ENCODE measurements at places on chromosomes 6 and 20. TPM values are rescaled to one million over a fixed set of nuclear protein-coding genes. Genes with fewer than 3 reads are reported as not detected.

DNA sequence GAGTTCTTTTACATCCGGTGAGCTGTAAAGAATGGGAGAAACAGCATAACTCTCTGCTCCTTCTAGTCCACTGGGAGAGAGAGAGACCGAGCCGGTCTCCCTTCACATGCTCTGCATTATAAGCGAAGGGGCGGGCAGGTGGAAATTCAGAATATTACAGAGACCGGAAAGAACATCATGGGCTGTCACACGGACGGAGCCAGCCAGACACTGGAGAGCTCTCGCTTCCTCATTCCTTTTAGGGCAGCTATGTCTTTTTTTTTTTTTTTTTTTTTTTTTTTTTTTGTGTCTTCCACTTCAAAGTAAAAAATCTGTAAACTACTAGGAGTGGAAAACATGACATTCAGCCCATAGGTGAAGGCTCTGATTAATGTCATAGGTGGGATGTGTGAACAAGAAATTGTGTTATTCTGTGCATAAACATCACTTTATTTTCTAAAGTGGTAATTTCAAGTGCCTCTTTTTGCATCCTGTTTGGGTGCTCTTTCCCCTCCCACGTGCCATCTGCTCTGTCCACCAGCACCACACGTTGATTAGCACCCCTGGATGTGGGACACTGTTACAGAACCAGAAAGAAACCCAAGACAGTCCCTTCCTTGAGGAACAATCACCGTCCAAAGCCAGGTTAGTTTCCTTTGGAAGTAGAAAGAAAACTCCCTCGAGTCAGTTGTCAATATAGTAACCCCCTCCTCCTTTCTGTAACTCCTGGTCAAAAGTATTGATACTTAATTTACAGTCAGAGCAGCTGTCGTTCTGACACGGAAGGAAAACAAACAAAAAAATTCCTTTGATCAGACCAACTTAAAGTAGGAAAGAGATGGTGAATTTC, at the start of gene TAGAP:
Gene TAGAP (minus strand): TSS at position 93 of the 829 bp plus-strand sequence. CDS start 845 bp downstream, outside the sequence.
- peaks cover 13% of the 10 kb centered on the region for H3K36me3 ChIP-seq
- peaks cover 47% of the 10 kb centered on the region for H3K4me1 ChIP-seq
- H3K4me3 ChIP-seq: peak within 1 kb of the TSS; percentile 96
- H3K27me3 ChIP-seq: no peaks in the 10 kb centered on the region

DNA sequence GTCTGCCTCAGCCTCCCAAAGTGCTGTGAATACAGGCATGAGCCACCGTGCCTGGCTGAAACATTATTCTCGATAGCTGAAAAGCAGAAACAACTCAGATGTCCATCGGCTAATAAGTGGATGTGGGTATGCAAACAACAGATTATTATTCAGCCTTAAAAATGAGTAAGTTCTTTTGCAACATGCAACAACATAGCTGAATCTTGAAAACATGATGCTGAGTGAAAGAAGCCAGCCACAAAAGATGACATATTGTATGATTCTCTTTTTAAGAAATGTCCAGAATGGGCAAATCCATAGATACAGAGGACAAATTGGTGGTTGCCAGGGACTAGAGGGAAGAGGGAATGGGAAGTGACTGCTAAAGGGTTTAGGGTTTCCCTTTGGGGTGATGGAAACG, 61.7 kb downstream of the RIOK1 start:
- H3K27ac ChIP-seq: no peak overlapping the region
- H3K4me3 ChIP-seq: no peak overlapping the region
- H3K27me3 ChIP-seq: peaks cover 48% of the 10 kb centered on the region
- H3K36me3 ChIP-seq: no peaks in the 10 kb centered on the region
- no peak for DNase-seq
- H3K4me1 ChIP-seq: peaks cover 2% of the 10 kb centered on the region

- no peaks in the 10 kb centered on the region for H3K4me1 ChIP-seq
- peaks cover 10% of the 10 kb centered on the region for H3K27me3 ChIP-seq
- no peaks in the 10 kb centered on the region for H3K36me3 ChIP-seq
- no peak overlapping the region for H3K27ac ChIP-seq
- DNase-seq: no peak
- H3K4me3 ChIP-seq: no peak overlapping the region
Observed at GRCh38 chr6:161383951-161384350, 110.1 kb upstream of the AGPAT4 start.

- H3K27me3 ChIP-seq: no peaks in the 10 kb centered on the region
- no peak for DNase-seq
- H3K4me1 ChIP-seq: peaks cover 26% of the 10 kb centered on the region
- peaks cover 3% of the 10 kb centered on the region for H3K36me3 ChIP-seq
- peak overlapping the region; percentile 94 for H3K27ac ChIP-seq
- H3K4me3 ChIP-seq: peak overlapping the region; percentile 78
Observed at GRCh38 chr6:30533460-30534294, 22.6 kb downstream of the GNL1 start.

GRCh38 chr6:45420083-45420908, 42.6 kb upstream of the SUPT3H start:
- H3K27ac ChIP-seq: peak overlapping the region; percentile 97
- H3K4me3 ChIP-seq: peak overlapping the region; percentile 98
- peaks cover 5% of the 10 kb centered on the region for H3K27me3 ChIP-seq
- DNase-seq: peak; percentile 63

- peak overlapping the region; percentile 94 for H3K27ac ChIP-seq
- H3K27me3 ChIP-seq: no peaks in the 10 kb centered on the region
- DNase-seq: no peak
- peaks cover 3% of the 10 kb centered on the region for H3K36me3 ChIP-seq
- peak overlapping the region; percentile 98 for H3K4me3 ChIP-seq
Observed at GRCh38 chr20:58891718-58892140, 39.2 kb downstream of the GNAS start.

DNA sequence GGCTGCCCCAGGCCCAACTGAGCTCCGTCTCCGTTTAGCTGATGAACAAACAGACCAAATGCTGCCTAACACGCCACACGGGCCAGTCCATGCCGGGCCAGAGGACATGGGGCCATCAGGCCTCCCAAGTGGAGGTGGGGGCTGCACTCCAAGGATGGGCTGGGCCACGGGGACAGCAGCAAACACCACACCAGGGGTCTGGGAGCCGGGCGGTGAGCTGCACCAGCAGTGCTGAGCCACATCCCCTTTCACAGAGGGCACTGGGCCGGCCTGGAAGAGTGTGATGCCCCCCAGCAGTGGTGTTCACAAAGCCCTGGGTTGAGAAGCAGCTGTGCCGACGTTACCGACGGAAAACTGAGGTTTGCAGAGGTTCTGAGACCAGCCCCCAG, 2.7 kb downstream of the KCNQ2 start:
- H3K27ac ChIP-seq: no peak overlapping the region
- peaks cover 29% of the 10 kb centered on the region for H3K27me3 ChIP-seq

GRCh38 chr6:83155794-83156193, 37.3 kb downstream of the PGM3 start:
- H3K27ac ChIP-seq: peak overlapping the region; percentile 27
- H3K27me3 ChIP-seq: no peaks in the 10 kb centered on the region
- no peaks in the 10 kb centered on the region for H3K4me1 ChIP-seq

- no peak for DNase-seq
- peaks cover 21% of the 10 kb centered on the region for H3K4me1 ChIP-seq
- H3K36me3 ChIP-seq: no peaks in the 10 kb centered on the region
- H3K27ac ChIP-seq: peak overlapping the region; percentile 11
- peak overlapping the region; percentile 63 for H3K4me3 ChIP-seq
Observed at GRCh38 chr6:43924222-43924702, 154.3 kb downstream of the VEGFA start.

- no peak overlapping the region for H3K4me3 ChIP-seq
- no peak for DNase-seq
- no peak overlapping the region for H3K27ac ChIP-seq
- H3K4me1 ChIP-seq: peaks cover 3% of the 10 kb centered on the region
- H3K27me3 ChIP-seq: peaks cover 35% of the 10 kb centered on the region
Observed at GRCh38 chr6:127219869-127220268, 46.8 kb upstream of the RNF146 start.

GRCh38 chr6:46948699-46949098, 27.0 kb upstream of the ADGRF5 start:
- DNase-seq: no peak
- H3K36me3 ChIP-seq: no peaks in the 10 kb centered on the region
- H3K27ac ChIP-seq: no peak overlapping the region
- H3K4me3 ChIP-seq: no peak overlapping the region
- H3K27me3 ChIP-seq: peaks cover 21% of the 10 kb centered on the region

- H3K4me1 ChIP-seq: peaks cover 2% of the 10 kb centered on the region
- no peak overlapping the region for H3K4me3 ChIP-seq
- DNase-seq: no peak
- no peak overlapping the region for H3K27ac ChIP-seq
- H3K36me3 ChIP-seq: peaks cover 6% of the 10 kb centered on the region
Observed at GRCh38 chr6:727856-728255, 34.9 kb upstream of the EXOC2 start.

GRCh38 chr6:6495851-6496250, 92.7 kb upstream of the LY86 start:
- peaks cover 2% of the 10 kb centered on the region for H3K36me3 ChIP-seq
- H3K27me3 ChIP-seq: peaks cover 50% of the 10 kb centered on the region
- H3K4me3 ChIP-seq: no peak overlapping the region
- no peak overlapping the region for H3K27ac ChIP-seq
- peaks cover 4% of the 10 kb centered on the region for H3K4me1 ChIP-seq

GRCh38 chr6:10951675-10952282, 64.9 kb downstream of the SYCP2L start:
- H3K36me3 ChIP-seq: peaks cover 6% of the 10 kb centered on the region
- no peak overlapping the region for H3K27ac ChIP-seq
- no peaks in the 10 kb centered on the region for H3K4me1 ChIP-seq
- peaks cover 25% of the 10 kb centered on the region for H3K27me3 ChIP-seq
- DNase-seq: no peak

- DNase-seq: no peak
- no peak overlapping the region for H3K4me3 ChIP-seq
- H3K27ac ChIP-seq: no peak overlapping the region
- H3K36me3 ChIP-seq: peaks cover 2% of the 10 kb centered on the region
- peaks cover 37% of the 10 kb centered on the region for H3K27me3 ChIP-seq
Observed at GRCh38 chr6:12339808-12340487, 49.8 kb downstream of the EDN1 start.

- H3K36me3 ChIP-seq: no peaks in the 10 kb centered on the region
- H3K4me1 ChIP-seq: peaks cover 4% of the 10 kb centered on the region
- no peak for DNase-seq
- H3K27me3 ChIP-seq: no peaks in the 10 kb centered on the region
- H3K4me3 ChIP-seq: no peak overlapping the region
- no peak overlapping the region for H3K27ac ChIP-seq
Observed at GRCh38 chr6:141264101-141264500, 868.6 kb upstream of the GJE1 start.

- no peak for DNase-seq
- peaks cover 42% of the 10 kb centered on the region for H3K27me3 ChIP-seq
- no peak overlapping the region for H3K4me3 ChIP-seq
Observed at GRCh38 chr20:10368702-10369041, 65.3 kb downstream of the MKKS start.

- H3K4me1 ChIP-seq: peaks cover 16% of the 10 kb centered on the region
- DNase-seq: no peak
- no peak overlapping the region for H3K27ac ChIP-seq
- H3K27me3 ChIP-seq: no peaks in the 10 kb centered on the region
- no peak overlapping the region for H3K4me3 ChIP-seq
Observed at GRCh38 chr6:38567436-38567835, 72.3 kb downstream of the BTBD9 start.

DNA sequence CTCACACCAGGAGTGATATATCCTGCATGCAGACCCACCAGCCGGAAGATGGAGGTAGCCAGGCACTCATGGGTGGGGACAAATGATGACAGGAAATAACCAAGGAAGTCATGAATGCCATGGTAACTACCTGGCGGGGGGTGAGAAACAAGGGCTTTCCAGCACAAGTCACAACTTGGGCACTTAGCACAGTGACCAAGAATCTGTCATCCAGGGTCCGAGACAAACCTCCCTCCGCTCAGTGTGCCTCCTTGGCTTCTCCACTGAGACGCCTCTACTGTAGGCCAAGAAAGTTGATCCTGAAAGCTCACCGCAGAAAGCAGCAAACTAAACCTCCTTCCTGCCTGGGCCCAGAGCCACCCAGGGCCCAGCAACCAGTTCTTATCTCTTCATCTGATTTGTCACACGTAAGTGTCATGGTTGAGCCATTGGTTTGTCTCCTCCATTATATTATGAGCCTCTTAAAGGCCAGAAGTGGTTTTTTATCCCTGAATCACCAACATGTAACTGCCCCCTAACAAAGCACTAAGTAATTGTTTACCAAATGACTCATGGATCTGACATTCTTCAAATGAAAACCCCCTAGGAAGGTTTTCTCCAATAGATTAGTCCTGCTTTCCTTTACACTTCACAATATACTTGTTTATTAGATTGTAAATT, 84.3 kb upstream of the TAB2 start:
- DNase-seq: no peak
- H3K36me3 ChIP-seq: peaks cover 3% of the 10 kb centered on the region
- peak overlapping the region; percentile 98 for H3K27ac ChIP-seq
- H3K27me3 ChIP-seq: no peaks in the 10 kb centered on the region
- H3K4me3 ChIP-seq: peak overlapping the region; percentile 80
- H3K4me1 ChIP-seq: peaks cover 40% of the 10 kb centered on the region

DNA sequence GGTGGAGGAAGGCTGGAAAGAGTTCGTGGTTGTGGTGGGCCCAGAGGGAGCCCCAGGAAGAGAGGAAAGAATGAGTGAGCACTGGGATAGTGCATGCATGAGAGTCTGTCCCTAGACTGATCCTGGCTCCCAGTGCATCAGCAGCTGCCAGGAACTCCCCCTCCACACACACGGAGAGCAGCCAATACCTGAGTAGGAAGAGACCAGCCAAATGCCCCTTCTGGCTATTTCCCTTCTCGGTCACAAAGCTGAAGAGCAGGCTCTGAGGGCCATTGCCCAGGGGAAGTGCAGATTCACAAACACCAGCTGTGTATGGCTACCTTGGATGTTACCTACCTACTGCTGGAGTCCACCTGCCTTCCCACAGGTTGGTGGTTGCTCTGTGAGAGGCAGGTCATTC, 45.1 kb downstream of the GABRR2 start:
- H3K36me3 ChIP-seq: no peaks in the 10 kb centered on the region
- no peaks in the 10 kb centered on the region for H3K27me3 ChIP-seq
- H3K27ac ChIP-seq: no peak overlapping the region
- H3K4me1 ChIP-seq: peaks cover 5% of the 10 kb centered on the region

- H3K27ac ChIP-seq: no peak overlapping the region
- DNase-seq: no peak
- no peak overlapping the region for H3K4me3 ChIP-seq
- H3K27me3 ChIP-seq: peaks cover 6% of the 10 kb centered on the region
- H3K36me3 ChIP-seq: no peaks in the 10 kb centered on the region
- H3K4me1 ChIP-seq: no peaks in the 10 kb centered on the region
Observed at GRCh38 chr6:364609-365540, 26.7 kb upstream of the IRF4 start.

Gene PDE10A
- total RNA-seq: not detected

Gene CASS4
- total RNA-seq: 7.1 TPM

Gene SPEF1
- 0.18 TPM for total RNA-seq

Gene CD24
- 3.3 TPM for total RNA-seq

Gene PPP1R3G
- not detected for total RNA-seq

Gene LY6G6F
- 29.1 TPM for total RNA-seq

Gene CAPN11
- 0.26 TPM for total RNA-seq

Gene BHLHE23
- total RNA-seq: not detected

Gene ECT2L
- total RNA-seq: not detected

Gene GABRR1
- total RNA-seq: not detected

Gene EPPIN
- total RNA-seq: not detected

Gene RBBP8NL
- total RNA-seq: not detected

Gene RBM24
- total RNA-seq: 0.15 TPM
